ENCODE measurements at places on chromosomes 1 and 21.

DNA sequence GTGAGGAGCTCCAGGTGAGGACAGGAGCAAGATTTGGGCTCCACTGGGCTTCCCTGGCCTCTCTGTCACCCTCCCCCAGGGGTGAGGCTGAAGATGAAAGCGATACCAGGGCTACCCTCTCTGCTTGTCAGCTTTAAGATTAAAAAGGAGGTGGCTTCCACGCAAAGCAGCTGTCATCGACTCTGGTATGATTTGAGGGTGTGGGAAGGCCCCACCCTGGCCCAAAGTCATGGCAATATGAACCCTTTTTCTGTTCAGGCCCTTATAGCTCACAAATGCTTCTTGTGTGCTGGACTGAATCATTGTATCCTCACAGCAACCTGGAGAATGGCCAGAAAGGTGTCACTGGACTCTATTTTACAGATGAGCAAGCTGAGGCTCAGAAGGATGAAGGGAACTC, 41.6 kb downstream of the NUAK2 start:
- no peak for DNase-seq

GRCh38 chr1:210588946-210589345, 260.2 kb downstream of the HHAT start:
- DNase-seq, result no peak

- DNase-seq, result no peak
Observed at GRCh38 chr1:153609585-153609907, 3.4 kb downstream of the S100A16 start.

- DNase-seq, result no peak
Observed at GRCh38 chr1:157965584-157965983, 27.9 kb upstream of the KIRREL1 start.

DNA sequence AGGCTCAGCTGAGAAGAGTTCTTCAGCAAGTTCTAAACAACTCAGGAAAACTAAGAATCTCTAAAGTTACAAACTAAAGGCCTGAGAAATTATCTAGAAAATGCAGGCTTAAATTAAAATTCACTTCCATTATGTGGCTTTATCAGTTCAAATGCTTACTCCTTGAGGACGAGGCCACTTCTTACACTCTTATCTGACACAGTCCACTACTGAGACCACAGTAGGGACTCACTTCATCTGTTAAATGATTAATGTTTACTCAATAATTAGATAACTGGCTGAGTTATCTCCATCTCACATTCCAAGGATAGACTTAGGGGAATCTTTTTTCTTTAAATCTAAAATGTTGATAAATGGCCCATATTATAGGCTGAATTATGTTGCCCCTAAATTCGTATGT, 1.6 kb downstream of the C1orf141 start:
- no peak for DNase-seq

DNA sequence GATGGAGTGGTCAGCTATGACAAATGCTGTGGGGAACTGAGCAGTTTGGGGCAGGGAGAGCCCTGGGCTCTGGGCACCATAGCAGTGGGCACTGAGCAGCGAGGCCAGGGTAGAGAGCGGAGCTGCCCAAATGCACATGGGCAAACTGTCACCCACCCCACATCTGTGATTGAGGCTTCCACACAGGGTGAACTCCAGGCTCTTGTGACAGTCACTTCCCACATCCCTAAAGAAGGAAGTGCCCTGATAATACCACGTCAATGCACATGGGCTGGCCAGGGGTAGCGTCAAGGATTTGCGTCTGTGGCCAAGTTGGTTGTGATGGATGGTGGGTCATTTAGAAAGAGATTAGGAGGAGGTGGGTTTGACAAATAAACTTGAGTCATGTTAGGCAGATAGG, 2.6 kb upstream of the GUCA2B start:
- no peak for DNase-seq

GRCh38 chr1:6625584-6626149, 999 bp downstream of the THAP3 start:
- DNase-seq, result no peak

DNA sequence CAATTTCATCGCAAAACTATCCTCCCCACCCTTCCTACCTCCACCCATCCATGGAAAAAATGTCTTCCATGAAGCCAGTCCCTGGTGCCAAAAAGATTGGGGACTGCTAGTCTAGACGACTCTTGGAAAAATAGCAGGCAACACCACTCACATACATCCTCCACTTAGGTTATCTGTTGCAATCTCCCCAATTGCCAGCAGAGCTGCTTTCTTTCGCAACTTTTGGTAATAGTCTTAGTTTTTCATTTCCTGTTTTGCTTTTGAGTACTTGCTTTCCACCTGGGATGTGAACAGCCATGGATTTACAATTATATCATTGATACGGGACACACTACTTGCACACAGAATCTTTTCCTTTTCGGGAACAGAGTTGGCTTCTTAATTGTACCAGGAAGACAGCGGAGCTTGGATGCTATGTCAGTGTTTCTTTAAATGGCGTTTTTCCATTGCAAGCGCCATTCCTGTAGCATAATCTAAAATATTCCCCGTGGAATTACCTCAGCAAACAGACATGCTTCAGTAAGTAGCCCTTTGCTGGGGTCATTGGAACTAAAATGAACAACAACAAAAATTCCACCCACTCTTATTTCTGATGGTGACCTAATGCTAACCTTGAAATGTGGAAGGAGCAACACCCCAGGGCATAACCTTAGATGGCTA, 183.3 kb upstream of the ADGRL2 start:
- DNase-seq, result no peak

DNA sequence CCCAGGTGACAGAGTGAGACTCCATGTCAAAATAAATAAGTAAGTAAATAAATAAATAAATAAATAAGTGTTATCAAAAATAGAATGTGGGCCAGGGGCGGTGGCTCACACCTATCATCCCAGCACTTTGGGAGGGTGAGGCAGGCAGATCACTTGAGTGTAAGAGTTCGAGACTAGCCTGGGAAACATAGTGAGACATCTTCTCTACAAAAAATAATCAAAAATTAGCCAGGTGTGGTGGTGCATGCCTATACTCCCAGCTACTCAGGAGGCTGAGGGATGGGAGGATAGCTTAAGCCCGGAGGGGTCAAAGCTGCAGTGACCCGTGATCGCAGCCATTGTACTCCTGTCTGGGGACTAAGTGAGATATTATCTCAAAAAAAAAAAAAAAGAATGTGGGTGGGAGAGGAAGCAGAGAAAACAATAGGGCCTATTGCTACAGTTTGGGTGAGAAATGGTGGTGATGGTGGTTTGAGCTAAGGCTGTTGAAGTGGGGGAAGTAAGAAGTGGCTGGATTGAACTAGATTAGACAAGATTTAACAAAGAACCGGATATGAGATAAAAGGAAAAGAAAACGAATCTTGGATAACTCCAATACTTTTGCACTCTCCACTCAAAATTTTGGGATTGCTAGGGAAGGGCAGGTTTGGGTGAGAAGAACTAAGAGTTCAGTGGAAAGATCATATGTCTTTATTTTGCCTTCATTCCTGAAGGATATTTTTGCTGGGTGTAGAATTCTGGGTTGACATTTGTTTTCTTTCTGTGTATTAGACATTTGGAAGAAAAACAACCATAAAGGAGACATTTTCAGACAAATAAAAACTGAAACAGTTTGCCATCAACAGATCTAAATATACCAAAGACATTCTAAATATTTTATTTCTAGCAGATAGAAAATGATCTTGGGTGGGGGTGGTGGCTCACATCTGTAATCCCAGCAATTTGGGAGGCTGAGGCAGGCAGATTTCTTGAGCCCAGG, 57.1 kb upstream of the SPOCD1 start:
- DNase-seq, result no peak

DNA sequence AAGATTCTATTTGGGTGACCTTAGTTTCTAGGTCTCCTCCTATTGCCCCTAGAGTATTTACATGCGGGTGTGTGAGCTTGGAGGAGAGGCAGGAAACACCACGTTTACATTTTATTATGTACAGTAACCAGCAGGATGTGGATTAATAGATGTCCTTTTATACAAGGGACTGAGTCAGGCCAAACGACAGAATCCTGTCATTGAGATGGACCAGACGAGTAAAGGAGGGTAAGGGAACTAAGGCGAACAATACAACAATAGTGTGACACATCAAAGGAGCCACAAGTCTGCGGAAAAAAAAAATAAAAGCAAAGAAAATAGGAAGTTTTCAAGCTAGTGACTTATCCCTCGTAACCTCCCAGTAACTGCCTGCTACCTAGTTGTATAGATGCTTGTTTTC, 151.1 kb downstream of the GABPA start:
- DNase-seq, result no peak

DNA sequence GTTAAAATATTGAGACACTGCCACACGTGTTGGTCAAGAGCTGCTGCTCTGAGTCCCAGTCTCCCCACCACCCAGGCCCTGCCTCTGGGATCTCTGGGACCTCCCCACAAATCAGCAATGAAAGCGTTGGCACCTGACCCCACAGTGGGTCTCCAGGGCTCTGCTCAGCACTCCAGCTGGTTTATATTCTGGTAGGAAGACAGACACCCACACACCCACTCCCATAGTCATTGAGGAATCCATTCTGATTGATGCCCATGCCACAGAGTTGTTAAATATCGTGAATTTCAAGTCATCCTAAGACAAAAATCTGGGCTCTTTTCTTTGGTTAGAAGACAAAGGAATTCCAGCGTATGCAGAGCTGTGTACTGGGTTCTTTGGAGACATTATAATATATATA, 91.6 kb downstream of the KIF26B start:
- DNase-seq, result no peak
